ENCODE measurements at places on chromosomes 5 and 9. TPM values are rescaled to one million over a fixed set of nuclear protein-coding genes. Genes with fewer than 3 reads are reported as not detected.

DND1 gene
- under 0.01 TPM for total RNA-seq

PKD2L2 gene
- not detected for total RNA-seq

MYOZ3 gene
- total RNA-seq = 1.5 TPM

DIPK1B gene
- 18.1 TPM for total RNA-seq

HAVCR2 gene
- total RNA-seq = 6.8 TPM

CCDC112 gene
- total RNA-seq = 4.9 TPM

BTNL9 gene
- not detected for total RNA-seq

FGD3 gene
- under 0.01 TPM for total RNA-seq

ADCY2 gene
- total RNA-seq = not detected

DMGDH gene
- total RNA-seq = 3.3 TPM

CENPP gene
- 7.2 TPM for total RNA-seq

OCLN gene
- 6.0 TPM for total RNA-seq

GADD45G gene
- 1.1 TPM for total RNA-seq

OSMR gene
- total RNA-seq = 47.5 TPM

FPGS gene
- total RNA-seq = 102 TPM

TRIM14 gene
- total RNA-seq = 7.5 TPM

ANKRD55 gene
- total RNA-seq = not detected

ENTREP1 gene
- total RNA-seq = 1.3 TPM

KIF20A gene
- total RNA-seq = 102 TPM

FAXDC2 gene
- total RNA-seq = 1.3 TPM

MAMDC4 gene
- 3.2 TPM for total RNA-seq

ADGRD2 gene
- total RNA-seq = not detected

SLC38A9 gene
- total RNA-seq = 12.7 TPM

SLC36A3 gene
- total RNA-seq = not detected

FKBP15 gene
- 12.4 TPM for total RNA-seq

HSD17B4 gene
- 53.4 TPM for total RNA-seq

MYMK gene
- not detected for total RNA-seq

PRKACG gene
- not detected for total RNA-seq

SHISAL2B gene
- total RNA-seq = not detected

RAD50 gene
- 6.5 TPM for total RNA-seq

ANXA2R gene
- 7.4 TPM for total RNA-seq
